WERI-Rb-1 (cell line): ENCODE measurements at places on chromosomes 3 and 15.

GRCh38 chr3:131778526-131778925 is 256.3 kb downstream of the CPNE4 start:
- DNase-seq, result no peak

- DNase-seq, result no peak
These were observed 16.9 kb downstream of the TGFBR2 start for GRCh38 chr3:30623351-30623750.

DNA sequence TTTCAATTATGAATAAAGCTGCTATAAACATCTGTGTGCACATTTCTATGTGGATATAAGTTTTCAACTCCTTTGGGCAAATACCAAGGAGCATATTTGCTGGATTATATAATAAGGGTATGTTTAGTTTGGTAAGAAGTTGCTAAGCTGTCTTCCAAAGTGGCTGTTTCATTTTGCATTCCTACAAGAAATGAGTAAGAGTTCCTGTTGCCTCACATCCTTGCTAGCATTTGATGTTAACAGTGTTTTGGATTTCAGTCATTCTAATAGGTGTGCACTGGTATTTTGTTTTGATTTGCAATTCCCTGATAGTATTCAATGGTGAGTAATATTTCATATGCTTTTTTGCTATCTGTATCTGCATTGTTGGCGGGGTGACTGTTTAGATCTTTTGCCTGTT is 120.7 kb upstream of the MDFIC2 start:
- DNase-seq, result no peak

DNA sequence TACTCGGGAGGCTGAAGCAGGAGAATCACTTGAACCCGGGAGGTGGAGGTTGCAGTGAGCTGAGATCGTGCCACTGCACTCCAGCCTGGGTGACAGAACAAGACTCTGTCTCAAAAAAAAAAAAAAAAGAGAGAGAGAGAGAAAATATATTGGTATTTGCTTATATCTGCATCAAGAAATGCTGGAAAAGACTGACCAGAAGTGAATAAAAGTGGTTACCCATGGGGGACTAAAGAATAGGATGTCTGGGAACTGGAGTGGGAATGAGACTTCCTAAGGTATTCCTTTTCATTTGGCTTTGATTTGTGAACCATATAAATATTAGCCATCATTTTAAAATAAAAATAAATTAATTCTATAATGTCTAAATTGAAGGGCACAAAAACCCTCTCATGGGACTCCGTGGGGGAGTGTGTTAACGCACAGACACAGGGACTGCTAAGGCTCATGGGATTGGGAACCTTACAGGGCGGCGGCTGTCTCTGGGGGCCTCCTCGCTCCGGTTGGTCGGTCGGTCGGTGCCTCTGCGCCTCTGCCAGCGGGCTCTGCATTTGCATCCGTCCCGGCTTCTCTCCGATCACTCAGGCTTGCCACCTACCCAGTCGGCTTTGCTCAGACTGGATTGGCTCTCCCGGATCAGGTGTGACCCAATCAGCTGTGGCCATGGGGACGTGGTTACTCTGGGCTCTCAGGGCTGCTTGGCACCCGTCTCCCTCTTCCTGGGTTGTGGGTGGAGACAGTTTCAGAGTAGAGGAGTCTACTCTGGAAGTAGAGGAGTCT is 12.7 kb upstream of the TSPAN3 start:
- DNase-seq, result no peak

DNA sequence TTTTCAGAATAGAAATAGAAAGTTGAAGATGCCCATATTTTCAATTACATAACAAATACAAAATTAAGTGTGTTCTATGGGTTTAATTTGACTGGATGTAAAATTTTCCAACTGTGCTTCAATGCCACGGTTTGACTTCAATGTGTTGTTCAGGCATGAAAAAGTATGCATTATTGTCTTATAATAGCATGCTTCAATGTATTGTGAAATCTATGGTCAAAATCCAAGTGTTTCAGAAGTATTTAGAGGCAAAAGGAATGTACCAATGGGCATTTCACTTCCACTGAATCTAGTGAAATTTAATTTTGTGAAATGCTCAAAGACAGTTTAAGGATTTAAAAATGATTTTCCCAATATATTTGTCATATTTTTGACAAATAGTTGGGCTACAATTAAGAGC is 16.0 kb downstream of the NEK10 start:
- no peak for DNase-seq

- DNase-seq, result peak; percentile 62
These were observed 484 bp downstream of the CNTN4 start for GRCh38 chr3:2099028-2099671.

GRCh38 chr3:46926447-46926846 is 48.9 kb downstream of the PTH1R start:
- DNase-seq, result no peak

DNA sequence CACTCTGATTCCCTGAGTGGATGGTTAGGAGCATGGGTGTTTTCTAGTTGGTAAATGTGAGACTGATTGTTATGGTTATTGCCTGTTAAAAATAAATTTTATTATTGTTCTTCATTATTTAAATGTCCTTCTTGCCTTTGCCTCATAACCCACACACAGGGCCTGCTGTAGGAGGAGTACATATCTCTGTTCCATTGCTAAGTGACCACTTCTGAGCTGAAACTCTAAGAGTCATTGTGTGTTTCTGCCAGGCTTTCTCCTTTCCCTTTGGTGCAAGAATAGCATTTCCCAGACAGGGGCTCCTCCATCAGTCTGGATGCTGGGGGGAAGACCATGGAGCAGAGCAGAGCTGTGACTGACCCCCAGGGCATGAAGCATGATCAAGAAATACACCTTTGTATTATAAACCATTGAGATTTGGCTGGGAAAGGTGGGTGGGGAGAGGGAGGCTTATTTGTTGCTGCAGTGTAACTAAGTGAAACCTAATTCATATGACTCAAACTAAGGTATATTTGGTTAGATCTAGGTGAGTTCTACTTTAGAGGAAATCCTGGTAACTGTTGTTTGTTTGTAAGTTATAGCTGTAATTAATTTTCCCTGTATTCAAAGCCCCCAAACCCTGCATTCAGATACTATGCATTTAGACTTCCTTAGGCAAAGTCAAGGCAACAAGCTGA is 137.4 kb downstream of the TGFBR2 start:
- no peak for DNase-seq

DNA sequence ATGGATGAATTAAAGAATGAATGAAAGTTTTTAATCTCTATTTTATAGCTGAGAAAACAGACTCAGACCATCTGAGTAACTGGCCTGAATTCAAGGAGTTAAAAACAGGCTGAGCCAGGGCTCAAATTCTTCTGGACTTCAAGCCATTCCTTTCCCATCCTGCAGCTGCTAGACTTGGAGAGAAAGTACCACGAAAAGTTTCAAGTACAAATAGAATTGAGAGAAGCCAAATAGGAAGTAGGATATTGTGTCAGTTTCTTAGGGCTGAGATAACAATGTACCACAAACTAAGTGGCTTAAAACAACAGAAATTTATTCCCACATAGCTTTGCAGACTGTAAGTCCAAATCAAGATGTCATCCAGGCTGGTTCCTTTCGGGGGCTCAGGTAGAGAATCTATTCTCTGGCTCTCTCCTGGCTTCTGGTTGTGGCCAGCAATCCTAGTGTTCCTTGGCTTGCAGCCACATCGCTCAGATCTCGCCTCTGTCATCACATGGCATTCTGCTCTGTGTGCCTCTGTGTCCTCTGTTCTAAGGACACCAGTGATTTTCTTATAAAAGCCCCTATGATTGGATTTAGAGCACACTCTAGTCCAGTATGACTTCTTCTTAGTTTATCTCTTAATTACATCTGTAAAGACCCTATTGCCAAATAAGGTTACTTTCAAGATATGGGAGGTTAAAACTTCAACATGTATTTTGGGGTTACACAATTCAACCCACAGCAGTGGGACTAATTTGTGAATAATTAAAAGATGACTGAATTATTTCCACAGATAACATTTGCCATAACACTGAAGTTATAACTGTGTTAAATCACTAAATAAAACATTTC is 25.7 kb upstream of the GOLIM4 start:
- DNase-seq, result no peak

GRCh38 chr3:186953011-186953487 is 22.7 kb downstream of the ST6GAL1 start:
- no peak for DNase-seq

GRCh38 chr3:125232401-125232800 is 19.9 kb upstream of the SLC12A8 start:
- no peak for DNase-seq

- no peak for DNase-seq
These were observed 494.0 kb upstream of the NR2F2 start for GRCh38 chr15:95836536-95836935.

GRCh38 chr3:105304487-105304886 is 62.2 kb upstream of the ALCAM start:
- DNase-seq, result no peak

- peak; percentile 28 for DNase-seq
These were observed 171.5 kb upstream of the NANOGP8 start for GRCh38 chr15:35256551-35256950.

DNA sequence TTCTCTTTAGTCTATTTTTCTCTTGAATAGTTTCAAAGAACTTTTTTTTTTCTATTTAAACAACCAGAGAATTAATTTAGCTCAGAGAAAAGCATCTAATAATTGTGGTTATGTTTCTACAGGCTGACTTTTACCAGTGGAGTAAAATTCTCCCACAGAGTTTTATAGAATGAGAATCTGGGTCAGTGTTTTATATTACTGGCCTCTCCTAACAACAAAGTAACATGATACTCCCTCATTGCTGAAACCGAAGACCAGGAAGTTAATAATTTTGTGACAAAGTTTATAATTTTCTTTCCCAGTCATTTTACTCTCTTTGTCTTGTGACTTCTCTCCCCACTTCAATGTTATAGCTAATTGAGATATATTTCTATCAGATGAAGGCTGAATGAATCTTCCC is 946.9 kb downstream of the EPHA3 start:
- DNase-seq, result no peak

GRCh38 chr3:188950832-188951489 is 220.8 kb upstream of the TPRG1 start:
- no peak for DNase-seq

GRCh38 chr15:92901995-92902394 is 1.9 kb downstream of the CHD2 start:
- DNase-seq, result no peak
